ENCODE measurements at places on chromosomes 16 and 17.

- no peaks in the 10 kb centered on the region for H3K27me3 ChIP-seq
- no peak overlapping the region for H3K27ac ChIP-seq
- DNase-seq = no peak
- no peaks in the 10 kb centered on the region for H3K36me3 ChIP-seq
Observed at GRCh38 chr16:77459534-77460254, 24.9 kb upstream of the ADAMTS18 start.

GRCh38 chr17:16926571-16927451 lies 45.1 kb downstream of the TNFRSF13B start:
- no peak overlapping the region for H3K27ac ChIP-seq
- H3K36me3 ChIP-seq = no peaks in the 10 kb centered on the region
- peaks cover 11% of the 10 kb centered on the region for H3K4me1 ChIP-seq
- H3K4me3 ChIP-seq = no peak overlapping the region
- no peaks in the 10 kb centered on the region for H3K27me3 ChIP-seq

- H3K4me1 ChIP-seq = no peaks in the 10 kb centered on the region
- H3K27ac ChIP-seq = no peak overlapping the region
- no peaks in the 10 kb centered on the region for H3K36me3 ChIP-seq
- DNase-seq = peak; percentile 9
Observed at GRCh38 chr16:56203052-56203451, 11.8 kb downstream of the GNAO1 start.

GRCh38 chr16:67158637-67159600 lies 790 bp downstream of the TRADD start:
- H3K27me3 ChIP-seq = peaks cover 97% of the 10 kb centered on the region
- peaks cover 6% of the 10 kb centered on the region for H3K4me1 ChIP-seq
- no peaks in the 10 kb centered on the region for H3K36me3 ChIP-seq
- H3K4me3 ChIP-seq = peak overlapping the region; percentile 59

- no peaks in the 10 kb centered on the region for H3K4me1 ChIP-seq
- H3K4me3 ChIP-seq = no peak overlapping the region
- no peaks in the 10 kb centered on the region for H3K36me3 ChIP-seq
- no peak overlapping the region for H3K27ac ChIP-seq
Observed at GRCh38 chr16:83530293-83530692, 277.5 kb upstream of the HSBP1 start.

DNA sequence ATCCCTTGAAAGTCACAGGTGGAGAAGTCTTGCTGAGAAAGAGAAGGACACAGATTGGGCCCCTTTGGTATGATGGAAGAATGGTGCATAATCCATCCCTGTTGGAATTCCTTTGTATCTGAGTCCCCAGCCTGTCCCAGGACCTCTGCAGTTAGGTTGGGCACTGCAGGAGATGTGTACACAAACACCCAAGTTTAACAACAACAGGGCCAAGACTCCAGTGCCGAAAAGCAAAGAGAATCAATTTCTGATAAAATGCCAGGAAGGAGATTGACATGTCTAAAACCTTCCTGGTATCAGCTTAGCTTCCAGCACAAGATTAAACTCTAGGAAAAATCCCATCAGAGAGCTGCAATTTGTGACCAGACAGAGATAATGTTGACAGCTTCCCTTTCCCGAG lies 32.9 kb downstream of the KATNIP start:
- H3K27me3 ChIP-seq = no peaks in the 10 kb centered on the region
- H3K36me3 ChIP-seq = no peaks in the 10 kb centered on the region

DNA sequence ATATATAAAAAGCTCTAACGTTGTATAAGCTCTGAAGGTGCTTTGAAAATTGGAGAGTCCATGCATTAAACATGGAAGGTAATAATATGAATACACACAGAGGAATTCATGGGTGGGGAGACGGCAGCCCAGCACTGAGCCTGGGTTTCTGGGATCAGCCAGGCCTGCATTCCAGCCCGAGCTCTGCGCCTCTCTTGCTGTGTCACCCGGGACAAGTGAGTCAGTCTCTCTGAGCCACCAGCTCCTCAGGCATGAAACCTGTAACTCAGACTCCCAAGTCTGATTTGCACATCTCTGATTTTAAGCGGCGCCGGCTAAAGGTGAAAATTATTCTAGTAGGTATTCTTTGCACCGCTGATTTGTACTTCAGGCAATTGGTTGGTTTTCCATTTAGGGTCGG lies 238.8 kb downstream of the MRTFB start:
- H3K36me3 ChIP-seq = no peaks in the 10 kb centered on the region
- no peak overlapping the region for H3K4me3 ChIP-seq
- no peak overlapping the region for H3K27ac ChIP-seq
- H3K27me3 ChIP-seq = no peaks in the 10 kb centered on the region

DNA sequence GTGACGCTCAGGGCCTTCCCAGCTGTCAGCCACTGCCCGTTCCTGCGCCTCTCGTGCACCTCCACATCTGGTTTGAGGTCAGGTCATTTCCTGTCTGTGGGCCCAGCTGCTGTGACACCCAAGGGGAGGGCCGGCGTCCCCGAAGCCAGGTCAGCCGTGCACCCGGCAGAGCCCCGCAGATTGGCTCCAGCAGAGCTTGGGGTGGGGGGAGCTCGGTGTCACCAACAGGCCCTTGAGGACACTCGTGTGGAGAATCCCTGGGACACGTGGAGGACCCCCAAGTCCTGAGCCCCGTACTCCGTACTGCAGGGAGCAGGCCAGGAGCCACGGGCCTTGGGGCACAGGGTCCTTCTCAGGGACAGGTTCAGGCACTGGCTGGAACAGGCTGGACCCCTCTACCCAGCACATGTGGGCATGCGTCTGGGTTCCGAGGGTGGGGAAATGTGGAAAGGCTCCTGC lies 4.8 kb downstream of the SPATA2L start:
- H3K27ac ChIP-seq = no peak overlapping the region
- H3K36me3 ChIP-seq = peaks cover 8% of the 10 kb centered on the region
- H3K4me1 ChIP-seq = peaks cover 8% of the 10 kb centered on the region
- no peak for DNase-seq

DNA sequence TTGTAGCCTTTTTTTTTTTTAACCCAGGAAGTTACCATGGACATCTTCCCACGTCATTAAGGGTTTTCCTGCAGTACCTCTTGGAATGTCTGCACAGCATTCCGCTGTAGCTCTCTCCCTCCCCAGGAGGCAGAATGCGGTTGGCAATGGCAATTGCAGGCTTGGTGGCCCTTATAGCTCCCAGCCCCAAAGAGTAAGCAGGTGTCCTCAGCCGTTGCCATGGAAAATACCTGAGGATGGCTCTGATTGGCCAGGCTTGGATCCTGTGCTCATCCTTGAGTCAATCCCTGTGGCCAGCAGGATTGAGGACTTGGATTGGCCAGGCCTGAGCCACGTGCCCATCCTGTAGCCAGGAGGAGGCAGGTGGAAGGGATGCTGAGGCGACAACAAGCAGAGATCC lies 15.5 kb upstream of the TIMP2 start:
- H3K4me1 ChIP-seq = peaks cover 15% of the 10 kb centered on the region
- no peaks in the 10 kb centered on the region for H3K27me3 ChIP-seq
- DNase-seq = no peak
- H3K27ac ChIP-seq = no peak overlapping the region
- no peaks in the 10 kb centered on the region for H3K36me3 ChIP-seq

- H3K27me3 ChIP-seq = no peaks in the 10 kb centered on the region
- H3K4me1 ChIP-seq = no peaks in the 10 kb centered on the region
- H3K4me3 ChIP-seq = no peak overlapping the region
- no peaks in the 10 kb centered on the region for H3K36me3 ChIP-seq
Observed at GRCh38 chr17:72199256-72199655, 78.4 kb downstream of the SOX9 start.

DNA sequence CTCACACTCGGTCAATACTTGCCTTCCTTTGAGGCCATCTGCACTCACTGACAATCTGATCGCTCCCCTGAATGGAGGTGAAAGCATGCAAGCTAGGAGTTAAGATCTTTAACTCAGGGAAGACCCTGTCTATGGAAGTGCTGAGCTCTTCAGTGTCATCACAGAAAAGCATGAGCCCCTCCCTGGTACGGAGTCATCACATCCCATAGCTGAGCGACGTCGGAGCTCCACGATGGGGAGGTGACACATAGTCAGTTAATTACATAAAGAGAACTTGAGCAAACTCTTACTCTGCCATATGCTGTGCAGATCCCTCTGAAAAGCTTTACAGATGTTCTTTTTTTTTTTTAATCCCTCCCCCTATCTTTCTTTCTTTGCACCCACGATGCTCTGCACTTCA lies 463.2 kb downstream of the WWOX start:
- DNase-seq = no peak
- H3K4me1 ChIP-seq = no peaks in the 10 kb centered on the region
- no peak overlapping the region for H3K27ac ChIP-seq
- no peaks in the 10 kb centered on the region for H3K27me3 ChIP-seq
- no peak overlapping the region for H3K4me3 ChIP-seq
- H3K36me3 ChIP-seq = no peaks in the 10 kb centered on the region

Measured in cardiac muscle cell (in vitro differentiated cells and primary cell).